H1 (cell line): ENCODE measurements at places on chromosomes 2 and 18. TPM values are rescaled to one million over a fixed set of nuclear protein-coding genes. Genes with fewer than 3 reads are reported as not detected.
A peak's percentile ranks its signal among the peaks of the same experiment; 100 is the strongest.

RSAD2 gene
- not detected in 2 replicates for total RNA-seq

GCKR gene
- total RNA-seq = 0.57 and 1.2 TPM in 2 replicates

EGR4 gene
- 0.20 TPM in 1 of 2 replicates, not detected in the other for total RNA-seq

MYO7B gene
- not detected in 2 replicates for total RNA-seq

LRP2 gene
- 2.4 and 2.9 TPM in 2 replicates for total RNA-seq

- DNase-seq = peak; percentile 90
These were observed 35.5 kb upstream of the CTDP1 start for GRCh38 chr18:79644006-79644665.

DNA sequence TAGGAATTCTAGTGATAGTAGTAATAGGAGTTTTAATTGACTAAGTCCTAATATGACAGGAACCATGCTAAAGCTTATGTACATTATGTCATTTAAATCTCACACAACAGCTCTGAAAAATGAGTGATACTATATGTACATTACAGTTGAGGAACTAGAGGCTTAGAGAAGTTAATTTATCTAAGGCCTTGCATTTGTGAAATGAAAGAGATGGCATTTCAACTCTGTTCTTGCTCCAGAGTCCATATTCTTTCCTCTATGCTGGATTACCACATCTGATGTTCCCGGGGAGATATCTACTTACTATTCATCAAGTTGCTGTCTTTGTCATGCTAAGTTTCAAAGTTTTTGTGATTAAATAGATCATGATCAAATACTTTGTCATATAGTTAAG, 5.7 kb downstream of the AGPS start:
- no peak for DNase-seq

GRCh38 chr18:8948471-8949149, 153.9 kb upstream of the NDUFV2 start:
- no peak for DNase-seq

DNA sequence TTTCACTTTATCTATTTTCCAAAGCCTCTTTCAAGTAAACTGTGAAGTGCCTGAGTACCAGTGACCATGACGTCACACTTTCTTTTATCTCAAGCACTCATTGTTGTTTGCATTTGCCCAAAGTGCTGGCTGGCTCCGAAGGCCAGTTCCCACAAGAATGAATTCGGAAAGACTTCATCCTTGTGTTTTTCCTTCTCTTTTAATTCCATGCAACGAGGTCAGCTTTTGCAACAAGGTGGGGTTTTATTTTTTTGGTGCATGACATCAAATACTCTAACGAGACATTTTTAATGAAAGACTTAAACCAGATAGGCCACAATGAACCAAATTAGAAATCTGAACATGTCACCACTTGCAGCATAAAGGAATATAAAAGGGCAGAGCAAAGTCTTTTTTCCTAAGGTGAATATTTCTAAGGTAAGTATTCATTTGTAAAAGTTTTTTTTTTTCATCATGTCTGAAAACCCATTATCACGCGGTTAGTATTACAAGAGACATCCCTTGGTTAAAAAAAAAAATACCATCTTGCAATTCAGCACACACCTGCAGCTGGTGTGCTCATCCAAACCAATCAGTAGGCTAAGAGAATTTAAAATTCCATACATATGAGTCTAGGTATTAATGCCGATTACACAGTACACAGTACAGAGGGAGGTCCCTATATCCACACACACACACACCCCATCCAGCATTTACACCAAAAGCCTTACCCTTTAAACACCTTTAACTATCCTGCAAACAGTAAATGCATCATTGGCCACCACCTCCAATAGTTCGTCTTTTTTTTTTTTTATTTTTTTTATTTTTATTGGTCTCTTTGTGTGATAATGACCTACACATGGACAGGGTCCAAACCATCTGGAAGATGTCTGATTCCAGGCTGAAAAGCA, 2.3 kb downstream of the ARL4C start:
- no peak for DNase-seq

DNA sequence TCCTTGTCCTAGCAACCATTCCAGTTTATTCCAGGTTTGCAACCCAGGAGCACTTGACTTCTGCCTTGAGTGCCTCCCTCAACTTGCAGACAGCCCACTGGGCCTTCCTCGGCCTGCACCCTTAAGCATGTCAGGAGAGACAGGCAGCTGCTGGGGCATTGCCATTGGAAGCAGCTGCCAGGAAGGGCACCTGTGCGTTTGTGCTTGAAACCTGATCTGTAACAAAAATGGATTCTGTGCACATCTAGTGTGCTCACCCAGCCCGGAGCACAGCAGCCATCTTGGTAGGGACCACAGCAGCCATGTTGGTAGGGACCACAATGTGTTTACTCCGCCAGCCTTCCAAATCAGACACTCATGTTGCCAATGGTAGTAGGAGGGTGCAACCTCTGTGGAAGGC, 44.3 kb upstream of the GLI2 start:
- no peak for DNase-seq

- DNase-seq = no peak
These were observed 76.1 kb downstream of the AFF3 start for GRCh38 chr2:100066246-100066645.
